ENCODE measurements at places on chromosomes 1 and 21.

DNA sequence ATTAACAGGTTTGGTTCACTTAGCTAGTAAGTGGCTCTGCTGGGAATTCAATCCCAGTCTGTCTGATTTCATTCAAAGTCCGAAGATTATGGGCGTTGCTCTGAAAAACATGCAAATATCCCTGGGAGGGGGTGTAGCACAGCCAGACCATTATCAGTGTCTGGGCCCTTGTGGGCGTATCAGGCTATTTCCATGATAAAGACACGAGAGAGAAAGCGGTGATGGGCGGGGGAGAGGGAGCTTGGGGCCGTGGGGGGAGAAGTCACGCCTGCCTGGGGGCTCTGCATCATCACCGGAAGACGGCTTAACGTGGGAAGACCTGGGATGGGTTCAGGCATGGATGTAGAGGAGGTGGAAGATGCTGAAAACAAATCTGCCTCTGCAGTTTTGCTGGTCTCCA is 25.8 kb downstream of the IL6R start:
- DNase-seq, result peak; percentile 31

GRCh38 chr1:212366901-212367300 is 47.8 kb downstream of the PACC1 start:
- peak; percentile 43 for DNase-seq

- DNase-seq, result peak; percentile 89
Observed at GRCh38 chr1:81802707-81803430, 2.1 kb downstream of the ADGRL2 start.

GRCh38 chr1:113899111-113899510 is 5.5 kb downstream of the AP4B1 start:
- DNase-seq, result no peak

DNA sequence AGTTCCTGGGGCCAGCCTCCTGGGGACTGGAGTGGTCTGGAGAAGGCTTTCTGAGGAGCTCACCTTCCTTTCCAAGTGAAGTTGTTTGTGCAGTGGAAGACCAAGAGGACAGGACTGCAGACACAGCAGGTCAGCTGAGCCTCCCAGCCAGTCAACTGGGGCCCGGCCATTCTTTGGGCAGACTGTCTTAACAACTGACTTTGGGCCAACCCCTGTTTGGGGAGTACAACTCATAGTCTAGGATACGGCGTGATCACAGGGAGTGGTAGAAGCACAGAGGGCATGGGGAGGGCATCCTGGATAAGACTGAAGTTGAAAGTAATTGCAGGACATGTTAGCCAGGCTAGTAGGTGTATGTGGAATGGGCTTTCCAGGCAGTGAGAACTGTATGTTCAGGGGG is 50.3 kb downstream of the PGM1 start:
- DNase-seq, result no peak

DNA sequence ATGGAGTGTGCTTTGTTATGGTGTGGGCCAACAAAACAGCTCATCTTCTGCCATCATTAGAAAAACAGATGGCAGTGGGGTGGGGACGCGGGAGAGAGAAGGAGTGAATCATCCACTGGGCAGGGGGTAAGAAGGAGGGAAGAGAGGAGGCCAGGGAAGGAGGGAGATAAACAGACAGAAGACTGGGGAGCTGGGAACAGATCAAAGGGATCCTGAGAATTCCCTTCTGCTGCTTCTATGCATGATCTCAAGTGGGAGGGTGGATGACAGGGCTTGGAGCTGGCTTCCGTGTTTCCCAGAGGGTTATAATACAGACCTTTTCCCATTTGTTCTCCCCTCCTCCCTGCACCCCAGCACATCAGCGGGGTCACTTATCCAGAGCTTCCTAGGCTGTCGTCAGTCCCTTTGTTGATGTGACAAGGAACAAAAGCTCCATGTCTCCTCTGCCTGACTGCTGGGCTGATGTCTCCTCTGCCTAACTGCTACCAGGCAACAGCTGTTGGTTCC is 338.6 kb downstream of the PAPPA2 start:
- DNase-seq, result no peak

DNA sequence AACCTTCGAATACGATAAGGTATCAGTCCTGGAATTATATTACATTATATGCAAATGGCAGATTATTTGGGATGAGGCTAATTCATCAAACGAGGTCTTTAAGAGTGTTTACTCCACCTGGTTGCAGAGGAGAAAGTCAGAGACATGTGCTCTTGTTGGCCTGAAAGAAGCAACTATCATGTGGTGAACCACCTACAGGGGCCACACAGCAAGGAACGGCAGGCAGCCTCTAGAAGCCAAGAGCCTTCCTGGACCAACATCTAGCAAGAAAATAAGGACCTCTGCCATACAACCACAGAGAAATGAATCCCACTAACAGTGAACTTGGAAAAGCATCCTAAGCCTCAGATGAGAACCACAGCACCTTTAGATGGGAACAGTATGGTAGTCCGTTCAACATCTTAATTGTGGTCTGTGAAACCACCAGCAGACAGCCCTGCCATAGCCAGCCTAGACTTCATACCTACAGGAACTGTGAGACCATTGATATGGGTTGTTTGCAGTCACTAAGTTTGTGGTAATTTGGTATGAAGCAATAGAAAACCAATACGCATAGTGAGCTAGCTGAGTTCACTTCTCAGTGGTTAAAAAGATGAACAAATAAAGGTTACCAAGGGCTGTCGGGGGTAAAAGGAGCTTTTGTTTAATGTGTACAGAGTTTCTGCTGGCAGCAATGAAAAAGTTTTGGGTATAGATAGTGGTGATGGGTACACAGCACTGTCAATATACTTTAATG is 345.7 kb upstream of the RUNX1 start:
- DNase-seq, result peak; percentile 69

DNA sequence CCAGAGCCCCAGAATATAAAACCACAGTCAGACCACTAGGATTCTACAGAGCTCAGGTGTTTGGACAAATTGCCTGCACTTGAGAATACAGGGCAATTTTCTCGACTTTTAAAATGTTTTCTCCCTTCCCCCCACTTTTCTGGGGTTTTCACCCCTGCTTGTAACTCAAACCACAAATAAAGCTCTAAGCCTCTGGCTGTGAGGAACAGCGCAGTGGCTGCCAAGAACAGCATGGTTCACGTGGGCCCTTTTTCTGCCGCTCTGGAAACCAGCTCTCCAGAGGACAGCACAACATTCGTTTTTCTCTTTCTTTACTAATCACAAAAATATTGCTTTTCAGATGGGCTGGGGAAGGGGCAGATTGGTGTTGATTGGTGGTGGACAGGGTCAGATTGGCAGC is 102.2 kb upstream of the JUN start:
- DNase-seq, result peak; percentile 86

DNA sequence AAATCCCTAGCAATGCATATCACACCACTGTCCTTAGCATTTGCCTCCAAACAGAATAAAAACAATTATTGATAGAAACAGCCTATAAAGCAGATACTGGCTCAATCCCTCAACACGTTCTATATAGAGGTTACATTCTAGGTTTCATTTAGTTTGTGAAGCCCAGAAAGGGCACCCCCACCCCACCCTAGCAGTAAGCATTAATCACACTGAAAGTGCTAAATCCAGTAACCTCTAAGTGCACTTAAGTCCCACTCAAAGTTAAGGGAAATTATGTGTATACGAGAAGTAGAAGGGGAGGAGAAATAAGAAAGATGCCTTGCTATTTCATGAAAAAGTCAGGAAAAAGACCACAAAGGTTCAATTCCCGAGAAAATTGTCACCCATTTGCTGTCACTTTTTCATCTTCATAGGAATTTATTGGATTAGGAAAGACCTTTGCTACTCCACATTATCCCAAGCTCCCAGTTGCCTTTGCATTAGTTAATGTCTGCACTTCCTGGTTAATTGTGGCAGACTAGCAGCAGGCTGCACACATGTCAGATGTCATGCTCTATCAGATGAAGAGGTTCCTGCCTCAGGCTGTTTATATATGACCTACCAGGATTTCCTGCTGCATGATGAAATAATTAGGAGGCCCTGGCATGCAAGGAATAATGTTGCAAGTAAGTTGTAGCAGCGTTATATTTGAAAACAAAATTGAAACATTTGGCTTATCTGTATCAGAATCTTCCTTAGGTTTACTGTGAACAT is 54.5 kb upstream of the LHX8 start:
- no peak for DNase-seq

- peak; percentile 49 for DNase-seq
Observed at GRCh38 chr1:59498640-59499039, 201.7 kb downstream of the FGGY start.
